ENCODE measurements at places on chromosomes 12 and 14. TPM values are rescaled to one million over a fixed set of nuclear protein-coding genes. Genes with fewer than 3 reads are reported as not detected.

The MDM2 gene
- 36.6 TPM for total RNA-seq

The SLC6A15 gene
- not detected for total RNA-seq

DNA sequence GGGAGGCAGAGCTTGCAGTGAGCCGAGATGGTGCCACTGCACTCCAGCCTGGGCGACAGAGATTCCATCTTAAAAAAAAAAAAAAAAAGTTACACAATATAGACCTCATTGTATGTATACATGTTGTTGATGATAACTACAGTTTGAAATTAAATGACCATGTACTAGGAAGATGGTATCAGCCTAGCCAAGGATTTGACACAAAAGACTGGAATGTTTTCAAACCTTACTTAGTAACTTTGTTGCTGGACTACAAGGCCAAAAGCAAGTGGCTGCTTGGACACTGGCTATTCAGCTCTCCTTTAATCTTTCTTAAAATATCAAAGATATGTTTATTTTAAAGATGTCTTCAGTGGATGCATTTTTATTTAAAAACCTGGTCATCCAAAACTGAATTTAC, 18.9 kb upstream of the NUDT4 start:
- no peaks in the 10 kb centered on the region for H3K36me3 ChIP-seq
- no peak for DNase-seq

DNA sequence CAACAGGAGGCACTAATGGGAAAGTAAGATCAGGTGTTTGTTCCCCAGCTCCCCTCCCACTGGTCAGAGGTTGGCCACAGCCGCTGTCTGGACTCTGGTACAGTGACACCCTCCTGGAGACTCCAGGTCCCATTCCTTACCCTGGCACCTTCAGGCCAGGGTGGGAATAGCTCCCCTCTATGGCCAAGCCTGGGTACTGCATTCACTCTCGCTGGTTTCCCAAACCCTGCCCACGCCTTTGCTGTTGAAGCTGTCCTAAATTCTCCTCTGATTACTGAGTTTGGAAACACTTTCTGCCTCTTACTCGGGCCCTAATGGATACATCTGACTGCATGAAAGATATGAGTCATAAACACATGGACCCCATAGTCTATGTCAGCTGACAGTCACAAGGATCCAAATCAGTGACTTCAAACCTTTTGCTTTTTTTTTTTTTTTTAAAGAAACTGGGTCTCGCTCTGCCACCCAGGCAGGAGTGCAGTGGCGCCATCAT, 17.9 kb downstream of the HRK start:
- no peak overlapping the region for H3K27ac ChIP-seq
- no peak for DNase-seq
- peaks cover 12% of the 10 kb centered on the region for H3K4me1 ChIP-seq
- no peak overlapping the region for H3K4me3 ChIP-seq
- no peaks in the 10 kb centered on the region for H3K36me3 ChIP-seq

DNA sequence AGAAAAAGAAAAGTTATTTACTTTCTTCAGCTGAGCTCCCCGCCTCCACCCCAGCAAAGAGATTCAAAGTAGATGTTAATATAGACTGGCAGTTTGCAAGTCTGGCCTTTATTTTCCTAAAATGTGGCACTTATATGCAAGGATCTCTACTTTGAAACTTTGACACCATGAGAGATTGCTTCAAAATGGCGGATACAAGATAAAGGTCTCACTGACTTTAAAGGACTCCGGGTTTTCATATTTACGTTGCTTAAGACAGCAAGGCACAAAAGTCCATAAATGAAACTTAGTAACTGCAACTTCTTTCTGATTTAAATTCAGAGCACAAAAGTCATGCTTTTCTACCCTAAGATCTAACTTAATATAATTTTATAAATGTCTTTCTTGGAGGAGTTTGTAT, 3.5 kb downstream of the OTX2 start:
- no peaks in the 10 kb centered on the region for H3K4me1 ChIP-seq
- H3K4me3 ChIP-seq = no peak overlapping the region
- H3K27me3 ChIP-seq = peaks cover 53% of the 10 kb centered on the region
- no peaks in the 10 kb centered on the region for H3K36me3 ChIP-seq
- DNase-seq = no peak
- H3K27ac ChIP-seq = no peak overlapping the region

- no peaks in the 10 kb centered on the region for H3K27me3 ChIP-seq
- peak; percentile 64 for DNase-seq
- no peaks in the 10 kb centered on the region for H3K36me3 ChIP-seq
- no peak overlapping the region for H3K27ac ChIP-seq
- H3K4me1 ChIP-seq = peaks cover 8% of the 10 kb centered on the region
These were observed 245.9 kb upstream of the ARID2 start for GRCh38 chr12:45483571-45483970.

- no peak overlapping the region for H3K27ac ChIP-seq
- H3K4me3 ChIP-seq = no peak overlapping the region
- H3K36me3 ChIP-seq = peaks cover 11% of the 10 kb centered on the region
- H3K27me3 ChIP-seq = no peaks in the 10 kb centered on the region
These were observed 57.5 kb downstream of the MSRB3 start for GRCh38 chr12:65335981-65336380.

- no peak overlapping the region for H3K27ac ChIP-seq
- H3K27me3 ChIP-seq = no peaks in the 10 kb centered on the region
- no peaks in the 10 kb centered on the region for H3K4me1 ChIP-seq
These were observed 31.5 kb downstream of the TMEM63C start for GRCh38 chr14:77212943-77213678.

GRCh38 chr14:58771016-58771415, 133.3 kb downstream of the DACT1 start:
- H3K36me3 ChIP-seq = no peaks in the 10 kb centered on the region
- no peaks in the 10 kb centered on the region for H3K4me1 ChIP-seq
- H3K4me3 ChIP-seq = no peak overlapping the region
- no peaks in the 10 kb centered on the region for H3K27me3 ChIP-seq
- DNase-seq = no peak

GRCh38 chr14:97655169-97655948, 858.2 kb downstream of the VRK1 start:
- H3K27me3 ChIP-seq = no peaks in the 10 kb centered on the region
- no peak for DNase-seq
- no peaks in the 10 kb centered on the region for H3K36me3 ChIP-seq
- H3K4me1 ChIP-seq = no peaks in the 10 kb centered on the region
- H3K4me3 ChIP-seq = no peak overlapping the region

DNA sequence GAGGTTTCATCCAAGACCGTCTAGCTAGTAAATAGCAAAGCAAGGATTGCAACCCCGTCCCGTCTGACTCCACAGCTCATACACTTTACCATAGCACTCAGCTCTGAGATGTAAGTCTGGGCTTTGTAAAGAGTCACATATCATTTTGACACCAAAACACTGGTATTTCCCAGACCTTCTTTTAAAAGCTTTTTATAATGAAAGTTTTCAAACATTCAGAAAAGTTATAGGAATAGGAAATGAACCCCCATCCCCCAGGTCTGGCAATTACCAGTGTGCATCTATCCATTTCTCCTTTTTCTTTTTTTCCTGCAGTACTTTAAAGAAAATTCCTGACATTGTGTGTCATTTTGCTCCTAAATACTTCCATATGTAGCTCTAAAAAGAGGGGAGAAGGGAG, 183.6 kb upstream of the CCND2 start:
- H3K27me3 ChIP-seq = no peaks in the 10 kb centered on the region
- no peaks in the 10 kb centered on the region for H3K36me3 ChIP-seq
- no peak overlapping the region for H3K4me3 ChIP-seq
- H3K4me1 ChIP-seq = no peaks in the 10 kb centered on the region
- no peak overlapping the region for H3K27ac ChIP-seq

DNA sequence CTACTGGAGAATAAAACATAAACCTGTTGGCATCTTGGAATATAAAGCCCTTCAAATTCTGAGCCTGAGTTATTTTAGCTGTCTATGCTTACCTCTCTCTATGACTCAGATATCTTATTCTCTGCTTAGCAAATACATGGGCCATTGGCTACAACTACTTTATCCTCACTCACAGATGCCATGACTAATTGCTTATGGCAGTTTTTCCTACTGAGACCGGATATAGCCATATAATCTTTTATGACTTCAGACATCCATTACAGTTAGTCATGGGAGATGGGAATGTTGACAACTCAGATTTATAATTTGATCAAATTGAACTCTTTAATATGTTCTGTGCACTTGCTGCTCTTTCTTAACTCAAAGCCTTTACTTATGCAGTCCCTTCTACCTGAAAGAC, 502.4 kb upstream of the ATP2B1 start:
- H3K27me3 ChIP-seq = no peaks in the 10 kb centered on the region
- H3K4me1 ChIP-seq = no peaks in the 10 kb centered on the region
- no peak overlapping the region for H3K4me3 ChIP-seq

All from right atrium auricular region (tissue), 2 donors.